AG10803 (cell line): ENCODE measurements at places on chromosomes 2 and 18.

GRCh38 chr18:41126541-41127235, 828.3 kb upstream of the PIK3C3 start:
- DNase-seq = peak; percentile 73

- no peak for DNase-seq
Observed at GRCh38 chr2:42327125-42327524, 33.9 kb downstream of the COX7A2L start.

- DNase-seq = no peak
Observed at GRCh38 chr2:228527197-228527881, 345.9 kb upstream of the SPHKAP start.

- peak; percentile 85 for DNase-seq
Observed at GRCh38 chr2:181036848-181037603, 56.6 kb downstream of the UBE2E3 start.

- peak; percentile 33 for DNase-seq
Observed at GRCh38 chr2:85390941-85391669, 19.1 kb downstream of the CAPG start.

DNA sequence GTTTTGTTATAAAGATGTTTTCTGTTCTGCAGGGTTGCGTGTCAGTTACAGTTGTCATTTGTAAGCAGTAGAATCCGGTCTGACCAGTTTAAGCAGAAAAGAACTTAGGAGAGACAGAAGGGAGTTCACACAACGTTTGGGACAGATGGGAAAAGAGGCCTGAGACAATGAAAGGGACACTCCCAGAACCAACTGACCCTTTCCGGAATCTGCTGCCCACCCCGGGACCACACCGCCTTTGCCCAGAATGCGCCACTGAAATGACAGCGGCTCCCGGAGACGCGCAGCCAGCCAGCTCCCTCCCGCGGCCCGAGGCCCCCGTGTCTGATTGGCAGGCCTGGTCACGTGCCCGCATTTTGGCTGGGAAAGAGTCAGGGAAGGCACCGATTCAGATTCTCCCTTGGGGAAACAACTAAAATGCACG, 244.6 kb downstream of the BCL2 start:
- peak; percentile 34 for DNase-seq

DNA sequence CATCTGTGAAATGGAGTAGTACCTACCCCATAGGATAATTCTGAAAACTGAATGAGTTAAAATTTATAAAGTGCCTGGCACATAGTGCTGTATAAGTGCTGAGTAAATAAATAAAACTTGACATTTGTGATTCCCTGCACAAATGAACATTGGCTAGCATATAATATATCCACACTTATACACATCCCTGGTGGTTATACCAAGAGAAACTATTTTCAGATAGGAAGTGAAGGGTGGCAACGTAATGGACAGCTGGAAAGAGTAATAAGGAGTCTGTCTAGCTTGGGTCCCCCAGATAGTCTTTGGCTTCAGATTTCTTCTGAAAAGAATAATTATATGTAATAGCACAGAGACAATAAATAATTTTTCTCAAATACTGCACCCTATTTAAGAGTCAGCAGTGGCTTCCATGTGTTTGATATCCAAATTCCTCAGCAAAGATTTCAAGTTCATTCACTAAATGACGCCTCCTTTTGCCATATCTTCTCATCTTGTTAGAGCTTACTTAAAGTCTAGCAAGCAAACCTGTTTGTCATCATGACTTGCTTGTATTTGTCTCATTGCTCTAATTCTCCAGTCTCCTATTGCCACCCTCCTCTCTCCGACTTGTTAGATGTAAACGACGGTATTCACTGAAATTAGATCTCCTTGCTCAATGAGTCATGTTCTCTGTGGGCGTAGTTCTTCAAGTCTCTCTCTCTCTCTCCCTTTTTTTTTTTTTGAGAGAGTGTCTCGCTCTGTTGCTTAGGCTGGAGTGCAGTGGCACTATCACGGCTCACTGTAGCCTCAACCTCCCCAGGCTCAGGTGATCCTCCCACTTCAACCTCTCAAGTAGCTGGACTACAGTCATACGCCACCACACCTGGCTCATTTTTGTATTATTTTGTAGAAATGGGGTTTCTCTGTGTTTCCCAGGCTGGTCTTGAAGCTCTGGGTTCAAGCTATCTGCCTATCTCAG, 8.7 kb upstream of the ADGRF3 start:
- peak; percentile 82 for DNase-seq

DNA sequence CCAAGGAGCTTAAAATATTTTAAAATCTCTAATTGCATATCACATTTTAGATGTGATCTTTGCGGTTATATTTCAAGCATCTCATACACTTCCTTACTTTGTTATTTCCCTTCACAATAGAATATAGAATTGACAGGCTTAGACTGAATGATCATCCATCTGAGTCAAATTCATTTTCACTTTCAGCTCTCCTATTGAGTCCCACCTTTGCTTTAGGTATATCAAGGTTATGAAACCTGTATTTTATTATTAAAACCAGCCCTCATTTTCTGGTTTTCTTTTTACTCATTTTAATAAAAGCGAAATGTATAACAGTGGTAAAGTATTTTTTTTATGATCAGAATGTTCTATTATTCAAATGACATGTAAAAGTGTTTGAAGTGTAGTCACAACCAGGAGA, 162.9 kb upstream of the KYNU start:
- no peak for DNase-seq

DNA sequence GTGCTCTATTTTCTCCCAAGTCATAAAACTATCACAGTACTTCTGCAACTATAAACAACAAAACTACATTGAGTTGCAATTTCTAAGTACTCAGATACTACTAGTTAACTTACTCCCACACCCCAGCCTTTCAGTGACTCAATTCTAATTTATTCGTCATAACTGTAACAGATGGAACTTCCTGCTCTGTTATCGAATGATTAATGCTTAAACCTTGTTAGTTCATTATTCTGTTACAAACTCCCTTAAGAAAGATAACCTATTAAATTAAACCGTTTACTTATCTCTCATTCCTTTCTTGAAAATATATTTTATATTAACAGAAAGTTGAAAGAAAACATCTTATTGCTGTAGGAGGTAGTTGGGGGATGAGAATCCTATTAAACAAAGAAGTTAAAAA, 17.0 kb downstream of the TNFAIP6 start:
- DNase-seq = peak; percentile 71

- DNase-seq = no peak
Observed at GRCh38 chr2:36476411-36476810, 120.8 kb downstream of the CRIM1 start.

DNA sequence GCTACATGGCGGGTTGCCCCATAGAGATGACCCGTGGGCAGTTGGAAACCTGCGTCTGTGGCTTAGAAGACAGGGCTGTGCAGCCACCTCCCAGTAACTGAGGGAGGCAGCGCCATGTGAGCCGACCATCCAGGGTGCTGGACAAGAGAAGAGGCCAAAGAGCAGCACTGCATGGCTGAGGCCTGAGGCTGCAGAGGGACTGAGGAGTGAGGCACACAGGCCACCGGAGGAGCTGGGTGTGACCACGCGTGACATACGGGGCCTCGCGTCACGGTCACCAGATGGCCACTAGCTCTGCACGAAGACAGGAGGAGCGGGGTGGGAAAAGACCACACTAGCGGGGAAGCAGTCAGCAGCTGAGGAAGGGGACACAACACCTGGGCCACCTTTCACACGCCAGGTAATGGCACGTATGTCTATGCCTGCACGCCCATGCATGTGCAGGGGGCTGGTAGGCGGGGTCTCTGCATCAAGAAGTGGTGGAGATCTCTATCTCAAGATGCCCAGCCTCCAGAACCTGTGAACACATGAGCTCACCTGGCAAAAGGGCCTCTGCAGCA, 61.4 kb downstream of the NDUFA10 start:
- DNase-seq = no peak

- peak; percentile 90 for DNase-seq
Observed at GRCh38 chr2:43110442-43110871, 115.9 kb downstream of the ZFP36L2 start.

GRCh38 chr2:216008387-216008786, 5.0 kb downstream of the MREG start:
- DNase-seq = no peak

DNA sequence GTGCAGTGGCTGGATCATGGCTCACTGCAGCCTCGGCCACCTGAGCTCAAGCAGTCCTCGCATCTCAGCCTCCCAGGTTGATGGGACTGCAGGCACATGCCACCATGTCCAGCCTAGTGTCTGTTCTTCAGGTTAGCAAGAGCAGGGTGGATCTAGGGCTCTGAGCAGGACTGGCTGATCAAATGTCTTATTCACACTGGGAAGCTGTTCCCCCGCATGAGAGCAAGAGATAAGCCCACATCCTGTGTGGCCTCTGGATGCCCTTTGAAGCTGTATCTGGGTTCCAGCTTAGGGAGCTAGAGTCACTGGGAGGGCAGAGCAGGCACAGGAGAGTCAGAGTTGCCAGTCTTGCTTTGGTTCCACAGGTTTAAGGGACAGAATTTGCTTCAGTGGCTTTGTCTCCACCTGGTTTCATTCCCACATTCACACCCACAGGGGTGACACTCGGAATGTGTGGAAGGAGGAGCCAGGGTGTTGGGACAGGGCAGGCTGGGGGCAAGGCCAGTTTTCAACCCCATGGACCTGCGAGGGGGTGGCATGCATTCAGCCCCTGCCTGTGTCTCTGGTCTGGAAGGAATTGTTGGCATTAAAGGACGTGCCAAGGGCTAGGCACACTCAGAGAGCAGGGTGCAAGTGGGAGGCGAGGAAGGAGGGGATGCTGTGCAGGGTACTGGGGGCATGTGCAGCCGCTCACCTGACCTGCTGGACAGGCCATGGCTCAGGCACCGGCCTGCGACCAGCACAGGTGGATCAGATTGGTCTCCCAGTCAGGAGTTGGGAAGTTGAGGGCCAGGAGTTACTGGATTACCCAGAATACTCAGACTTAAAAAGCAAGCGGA, 24.5 kb downstream of the PTPN18 start:
- DNase-seq = no peak

GRCh38 chr2:7961550-7961949, 720.3 kb upstream of the ID2 start:
- DNase-seq = no peak

GRCh38 chr2:187917535-187917934, 363.3 kb upstream of the TFPI start:
- peak; percentile 9 for DNase-seq

DNA sequence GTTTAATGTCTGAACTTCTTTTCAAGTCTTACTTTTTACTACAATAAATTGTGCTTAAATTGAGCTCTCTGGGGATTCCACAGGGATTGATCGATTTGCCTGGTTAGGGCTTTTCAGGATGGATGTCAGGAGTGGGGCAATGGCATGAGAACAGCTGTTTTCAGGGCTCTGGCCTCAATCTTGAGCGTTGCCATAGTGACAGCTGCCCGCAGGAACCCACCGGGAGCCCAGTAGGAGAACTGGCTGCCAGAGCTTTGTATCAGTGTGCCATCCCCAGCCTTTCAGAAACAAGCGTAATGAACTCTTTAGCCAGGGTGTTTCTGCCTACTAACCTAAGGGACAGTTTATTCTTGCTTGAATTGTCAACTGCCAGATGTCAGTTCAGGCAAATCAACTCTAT, 93.5 kb downstream of the GALNT3 start:
- no peak for DNase-seq

DNA sequence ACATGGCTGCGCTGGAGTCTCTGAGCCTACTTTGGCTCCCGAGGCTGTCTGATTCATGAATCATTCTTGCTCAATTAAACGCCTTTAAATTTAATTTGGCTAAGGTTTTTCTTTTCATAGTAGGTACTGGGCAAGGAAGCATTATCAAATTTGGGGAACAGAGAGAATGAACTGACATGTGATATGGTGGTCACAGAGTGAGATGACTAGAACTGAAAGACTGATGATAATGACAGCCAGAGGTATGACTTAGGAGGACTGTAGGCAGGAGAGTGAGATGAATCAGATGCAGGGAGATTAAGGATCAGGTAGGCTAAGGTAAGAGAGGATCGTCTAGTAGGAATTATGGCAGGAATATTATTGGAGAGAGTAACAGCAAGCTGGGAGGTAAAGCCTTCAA, 40.9 kb upstream of the ST8SIA3 start:
- DNase-seq = no peak

GRCh38 chr2:149355716-149356422, 25.5 kb downstream of the LYPD6 start:
- no peak for DNase-seq

DNA sequence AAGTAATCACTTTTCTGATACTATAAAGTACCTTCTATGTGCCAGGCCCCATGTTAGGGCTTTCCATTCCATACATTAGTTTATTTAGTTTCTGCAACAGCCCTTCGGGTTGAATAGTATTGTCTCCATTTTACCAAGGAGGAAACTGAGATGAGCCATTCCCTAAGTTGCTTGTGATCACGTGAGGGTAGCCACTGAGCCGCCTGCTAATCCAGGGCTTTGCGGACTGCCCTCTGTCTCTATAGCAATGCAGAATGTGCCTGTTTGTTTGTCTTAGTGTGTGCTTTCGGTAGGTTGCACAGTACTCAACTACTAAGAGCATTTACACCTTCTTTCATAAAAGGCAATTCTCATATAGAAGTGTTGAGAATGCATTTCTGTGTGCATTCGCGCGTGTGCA, 5.0 kb downstream of the EMILIN2 start:
- no peak for DNase-seq

DNA sequence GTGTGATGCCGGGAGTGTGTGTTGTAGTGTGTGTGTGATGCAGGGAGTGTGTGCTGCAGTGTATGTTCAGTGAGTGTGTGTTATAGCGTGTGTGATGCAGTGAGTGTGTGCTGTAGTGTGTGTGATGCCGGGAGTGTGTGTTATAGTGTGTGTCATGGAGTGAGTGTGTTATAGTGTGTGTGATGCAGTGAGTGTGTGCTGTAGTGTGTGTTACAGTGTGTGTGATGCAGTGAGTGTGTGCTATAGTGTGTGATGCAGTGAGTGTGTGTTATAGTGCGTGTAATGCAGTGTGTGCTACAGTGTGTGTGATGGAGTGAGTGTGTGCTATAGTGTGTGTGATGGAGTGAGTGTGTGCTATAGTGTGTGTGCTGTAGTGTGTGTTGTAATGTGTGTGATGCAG, 182.1 kb upstream of the SOX11 start:
- DNase-seq = no peak

DNA sequence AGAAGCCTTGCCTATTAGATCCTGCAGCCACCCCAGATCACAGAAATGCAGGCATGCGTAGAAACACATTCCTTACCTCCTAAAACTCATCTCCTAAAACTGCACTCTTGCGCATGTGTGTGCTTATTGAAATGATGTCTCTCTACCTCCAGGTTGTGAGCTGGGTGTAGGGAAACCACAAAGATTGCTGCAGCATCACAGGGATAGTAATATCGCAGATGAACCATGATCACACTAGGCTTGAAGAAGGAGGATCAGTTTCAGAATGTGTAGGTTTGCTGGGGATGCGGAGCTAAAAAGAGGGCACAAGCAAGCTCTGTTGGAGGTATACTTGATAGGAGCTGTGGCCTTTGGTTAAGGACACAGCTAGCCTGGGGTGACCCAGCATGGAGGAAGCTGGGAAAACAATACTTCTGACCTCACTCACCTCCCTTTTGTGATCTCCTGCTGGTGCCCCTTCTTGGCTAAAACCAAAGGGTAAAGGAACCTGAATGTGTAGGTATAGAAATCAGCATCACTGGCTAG, 118.8 kb downstream of the SETBP1 start:
- no peak for DNase-seq

GRCh38 chr2:69926849-69927515, 12.1 kb downstream of the MXD1 start:
- DNase-seq = peak; percentile 74

- no peak for DNase-seq
Observed at GRCh38 chr2:86333378-86333777, 4.0 kb downstream of the REEP1 start.

- DNase-seq = peak; percentile 55
Observed at GRCh38 chr2:202121532-202122162, 48.6 kb downstream of the KIAA2012 start.
